ENCODE measurements at places on chromosomes 6 and 20.

GRCh38 chr6:150005761-150006651 is 19.3 kb downstream of the RAET1L start:
- no peak for DNase-seq

DNA sequence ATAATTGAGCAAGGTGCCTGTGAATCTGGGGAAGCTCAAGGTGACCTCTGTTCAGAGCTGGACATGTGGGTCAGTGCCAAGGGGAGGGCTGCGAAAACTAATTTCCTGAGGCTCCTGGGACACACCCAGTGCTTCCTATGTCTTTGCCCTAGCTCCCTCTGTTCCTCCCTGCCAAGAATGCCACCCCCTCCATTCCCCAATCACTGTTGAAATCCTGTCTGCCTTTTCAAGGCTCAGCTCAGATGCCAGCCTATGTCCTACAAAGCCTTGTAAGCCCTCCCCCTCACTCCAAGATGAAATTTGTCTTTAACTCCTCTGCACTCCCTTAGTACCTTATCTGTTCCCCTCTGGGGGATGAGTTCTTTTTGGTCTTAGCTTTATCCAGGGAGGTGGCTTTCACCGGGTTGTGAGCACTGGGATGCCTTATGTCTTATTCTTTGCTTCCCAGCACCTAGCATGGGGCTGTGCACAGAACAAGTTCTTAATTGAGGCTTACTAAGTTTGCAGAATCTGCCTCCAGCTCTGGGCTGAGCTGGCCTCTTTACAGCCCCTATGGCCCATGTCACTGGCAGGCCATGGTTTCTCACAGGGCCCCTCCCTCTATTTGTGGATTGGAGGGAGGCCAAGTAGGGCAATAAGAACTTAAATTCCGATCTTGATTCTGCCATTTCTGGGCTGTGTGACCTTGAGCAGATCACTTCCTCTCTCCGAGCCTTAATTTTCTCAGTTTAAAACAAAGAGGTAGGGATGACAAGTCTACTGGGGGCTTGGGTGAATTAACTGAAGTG is 51.5 kb upstream of the EPB41L1 start:
- no peak for DNase-seq

DNA sequence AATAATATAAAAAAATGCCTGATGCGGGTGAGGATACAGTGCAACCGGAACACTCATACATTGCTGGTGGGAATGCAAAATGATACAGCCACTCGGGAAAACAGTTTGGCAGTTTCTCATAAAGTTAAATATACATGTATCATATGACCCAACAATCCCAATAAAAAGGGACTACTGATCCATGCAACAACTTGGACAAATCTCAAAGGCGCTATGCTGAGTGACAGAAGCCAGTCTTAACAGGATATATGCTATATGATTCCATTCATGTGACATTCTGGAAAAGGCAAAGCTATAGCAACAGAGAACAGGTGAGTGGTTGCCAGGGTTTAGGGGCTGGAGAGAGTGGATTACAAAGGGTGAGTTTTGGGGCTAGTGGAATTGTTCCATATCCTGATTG is 170.2 kb upstream of the MLN start:
- no peak for DNase-seq

- no peak for DNase-seq
Observed at GRCh38 chr20:53294804-53295203, 298.8 kb downstream of the ZNF217 start.

GRCh38 chr6:69789578-69789977 is 7.2 kb downstream of the LMBRD1 start:
- DNase-seq: no peak

DNA sequence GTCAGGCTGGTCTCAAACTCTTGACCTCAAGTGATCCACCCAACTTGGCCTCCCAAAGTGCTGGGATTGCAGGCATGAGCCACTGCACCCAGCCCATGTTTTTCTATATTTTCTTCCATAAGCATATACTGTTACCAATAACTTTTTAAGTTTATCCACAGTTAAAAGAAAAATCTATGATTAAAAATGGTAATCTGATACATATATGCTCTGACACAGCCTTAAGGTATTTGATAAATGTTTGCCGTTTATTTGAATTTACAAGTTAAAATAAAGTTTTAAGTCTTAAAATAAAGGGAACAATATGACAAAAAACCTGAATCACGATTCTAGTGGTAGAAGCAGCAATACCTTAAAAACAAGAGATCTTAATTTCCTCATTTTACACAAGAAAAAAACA is 5.2 kb downstream of the STK38 start:
- DNase-seq: no peak
